ENCODE measurements at places on chromosomes 13 and 19.

GRCh38 chr13:111038887-111039286 is 76.2 kb upstream of the ARHGEF7 start:
- DNase-seq = no peak

GRCh38 chr19:16280306-16280705 is 44.3 kb upstream of the KLF2 start:
- DNase-seq = no peak

DNA sequence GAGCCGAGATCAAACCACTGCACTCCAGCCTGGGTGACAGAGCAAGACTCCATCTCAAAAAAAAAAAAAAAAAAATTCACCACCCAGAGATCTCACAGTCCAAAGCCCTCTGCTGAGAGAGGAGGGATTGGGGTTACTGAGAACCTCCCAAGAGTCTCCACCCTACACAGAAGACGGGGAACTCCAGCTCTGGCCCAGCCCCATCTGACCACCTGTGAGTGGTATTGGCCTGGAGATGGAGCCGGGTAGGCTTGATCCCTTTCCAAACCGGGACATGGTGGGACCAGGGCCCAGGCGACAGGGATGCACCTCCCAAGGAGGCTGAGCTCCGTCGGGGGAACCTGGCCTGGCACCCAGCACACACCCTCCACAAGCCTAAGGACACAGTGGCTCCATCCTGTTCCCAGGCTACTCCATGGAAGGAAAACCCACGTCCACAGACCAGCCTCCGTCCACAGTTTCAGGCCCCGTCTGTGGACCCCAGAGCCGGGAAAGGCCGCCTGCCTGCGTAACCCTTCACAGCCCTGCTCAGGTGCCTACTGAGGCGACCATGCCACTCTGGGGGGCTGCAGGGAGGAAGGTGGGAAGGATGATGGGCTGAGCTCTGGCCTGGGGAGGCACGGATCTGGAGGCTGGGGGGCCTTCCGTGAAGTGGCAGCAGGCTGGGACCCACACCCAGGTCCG is 1.8 kb downstream of the TMEM259 start:
- no peak for DNase-seq

GRCh38 chr13:102401265-102401664 is 583 bp downstream of the FGF14 start:
- DNase-seq = no peak

DNA sequence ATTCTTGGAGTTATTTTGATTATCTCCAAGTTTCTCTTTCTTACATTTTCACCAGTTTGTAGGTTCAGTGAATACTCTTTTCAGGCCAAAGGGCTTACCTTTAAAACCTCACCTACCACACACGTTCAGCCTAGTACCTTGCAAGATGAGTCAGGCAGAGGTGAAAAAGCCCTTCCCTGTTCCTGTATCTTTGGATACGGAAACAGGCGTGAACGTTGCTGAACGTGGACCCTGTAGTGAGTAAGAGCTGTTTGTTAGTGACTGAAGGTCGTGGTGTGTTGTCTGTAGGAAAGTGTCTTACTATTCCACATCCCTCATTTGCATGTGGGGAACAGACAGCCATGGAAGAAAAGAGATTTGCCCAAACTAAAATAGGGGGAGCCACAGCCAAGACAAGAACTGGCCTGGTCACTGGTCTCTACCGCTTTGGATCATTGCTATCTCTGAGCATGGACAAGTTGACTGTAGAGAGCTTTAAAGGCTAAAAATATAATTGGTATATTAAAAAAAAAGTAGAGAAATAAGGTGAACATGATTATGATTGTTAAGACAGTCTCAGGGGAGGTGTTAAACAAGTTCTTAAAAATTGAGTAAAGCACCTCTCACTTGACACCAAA is 3.5 kb downstream of the CEBPG start:
- no peak for DNase-seq

- no peak for DNase-seq
These were observed 2.8 kb downstream of the KCTD15 start for GRCh38 chr19:33799476-33799875.

DNA sequence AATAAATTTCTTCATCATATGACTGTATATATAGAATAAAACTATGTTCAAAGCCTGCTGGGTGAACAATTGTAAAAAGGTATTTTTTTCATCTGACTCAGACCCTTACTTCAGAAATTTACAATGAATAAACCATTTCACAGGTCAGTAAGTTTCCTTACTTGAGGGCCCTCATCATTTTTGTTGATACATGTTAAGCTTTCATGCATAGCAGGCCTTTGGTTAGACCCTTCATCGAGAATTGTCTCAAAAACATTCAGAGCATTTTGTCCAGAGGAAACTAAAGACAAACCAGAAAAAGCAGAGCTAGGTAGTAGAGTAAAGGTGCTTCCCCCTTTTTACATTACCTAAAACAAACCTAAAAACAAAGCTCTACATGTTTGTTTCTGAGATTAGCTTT is 46.2 kb downstream of the FNDC3A start:
- DNase-seq = no peak

GRCh38 chr13:49020328-49020727 is 44.6 kb downstream of the FNDC3A start:
- no peak for DNase-seq

GRCh38 chr13:94997126-94997525 is 284.8 kb upstream of the SOX21 start:
- no peak for DNase-seq

DNA sequence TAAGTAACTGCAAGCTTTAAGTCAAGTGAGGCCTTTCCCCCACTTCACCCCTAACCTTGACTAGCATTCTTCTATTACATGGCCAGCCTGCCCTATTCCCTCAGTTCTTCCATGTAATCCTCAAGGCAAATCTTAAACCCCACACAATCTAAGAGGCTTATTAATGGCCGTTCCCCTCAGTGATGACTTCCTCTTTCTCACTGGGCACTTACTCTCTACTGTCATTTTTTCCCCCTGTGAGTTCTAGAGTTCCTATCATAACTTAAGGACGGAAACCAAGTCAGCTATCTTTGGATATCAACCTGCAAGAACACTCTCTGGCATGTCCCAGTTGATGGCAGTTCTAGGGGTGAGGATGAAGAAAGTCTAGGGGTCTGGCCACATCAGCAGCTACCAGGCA is 131.2 kb downstream of the DCLK1 start:
- no peak for DNase-seq

DNA sequence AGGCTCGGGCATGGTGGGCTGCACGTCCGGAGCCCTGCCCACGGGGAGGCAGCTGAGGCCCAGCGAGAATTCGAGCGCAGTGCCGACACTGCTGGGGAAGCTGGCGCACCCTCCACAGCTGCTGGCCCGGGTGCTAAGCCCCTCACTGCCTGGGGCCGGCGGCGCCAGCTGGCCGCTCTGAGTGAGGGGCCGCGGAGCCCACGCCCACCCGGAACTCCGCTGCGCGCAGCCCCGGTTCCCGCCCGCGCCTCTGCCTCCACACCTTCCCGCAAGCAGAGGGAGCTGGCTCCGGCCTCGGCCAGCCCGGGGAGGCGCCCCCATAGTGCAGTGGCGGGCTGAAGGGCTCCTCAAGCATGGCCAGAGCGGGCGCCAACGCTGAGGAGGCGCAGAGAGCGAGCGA is 2080.4 kb downstream of the PCDH9 start:
- no peak for DNase-seq

- DNase-seq = no peak
These were observed 1.1 kb downstream of the RPL36 start for GRCh38 chr19:5690955-5691821.

GRCh38 chr13:50911081-50911631 is 1.6 kb downstream of the RNASEH2B start:
- DNase-seq = no peak

- DNase-seq = peak; percentile 55
These were observed 50.7 kb upstream of the FRY start for GRCh38 chr13:31980830-31981229.

DNA sequence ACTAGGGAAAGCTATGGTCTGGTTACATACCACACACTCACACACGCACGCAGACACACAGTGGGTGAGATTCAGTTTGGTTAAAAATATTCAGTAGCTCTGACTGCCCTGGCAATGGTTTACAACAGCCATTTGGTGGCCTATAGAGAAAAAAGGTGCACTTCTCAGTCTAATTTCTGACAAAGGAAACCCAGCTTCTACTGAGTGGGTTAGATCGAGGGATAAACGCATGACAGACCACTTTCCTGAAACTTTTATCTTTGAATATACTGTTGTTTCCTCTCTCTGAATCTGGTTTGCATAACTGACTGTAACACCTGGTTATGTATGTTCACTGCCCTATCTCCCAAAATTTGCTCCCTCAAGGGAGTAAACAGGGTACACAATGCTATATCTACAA is 2.5 kb downstream of the LIG4 start:
- DNase-seq = no peak

DNA sequence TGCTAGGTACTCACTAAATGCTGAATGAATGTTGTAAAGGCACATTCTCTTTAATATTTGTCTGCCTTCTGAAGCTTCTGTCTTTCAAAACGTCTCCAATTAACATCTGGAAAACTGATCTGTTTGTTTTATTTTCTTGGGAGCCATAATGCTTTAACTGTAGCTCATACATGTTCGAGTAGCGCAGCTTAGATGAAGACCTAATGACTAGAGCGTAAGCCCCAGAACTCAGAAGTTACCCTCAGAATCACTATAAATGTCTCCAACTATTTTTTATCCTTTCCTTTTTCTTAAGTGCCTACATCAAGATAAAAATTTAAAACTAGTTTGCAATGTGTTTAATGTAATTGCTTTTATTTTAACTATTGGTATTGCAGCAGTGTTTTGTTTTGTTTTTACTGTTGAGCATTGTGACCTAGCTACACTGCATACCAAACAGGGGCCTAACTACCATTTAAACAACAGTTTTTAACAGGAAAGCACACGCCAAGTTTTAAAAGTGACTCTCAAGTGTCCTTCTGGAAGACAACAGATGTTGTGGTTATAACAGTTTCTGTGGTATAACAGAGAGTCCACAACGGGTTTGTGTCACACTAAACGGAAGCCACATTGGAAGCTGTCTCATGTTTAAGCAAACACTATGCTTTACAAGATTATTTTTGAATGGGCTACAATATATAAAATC is 42.0 kb downstream of the MRPL57 start:
- no peak for DNase-seq

GRCh38 chr19:56324436-56324835 is 9.8 kb upstream of the ZSCAN5A start:
- no peak for DNase-seq

DNA sequence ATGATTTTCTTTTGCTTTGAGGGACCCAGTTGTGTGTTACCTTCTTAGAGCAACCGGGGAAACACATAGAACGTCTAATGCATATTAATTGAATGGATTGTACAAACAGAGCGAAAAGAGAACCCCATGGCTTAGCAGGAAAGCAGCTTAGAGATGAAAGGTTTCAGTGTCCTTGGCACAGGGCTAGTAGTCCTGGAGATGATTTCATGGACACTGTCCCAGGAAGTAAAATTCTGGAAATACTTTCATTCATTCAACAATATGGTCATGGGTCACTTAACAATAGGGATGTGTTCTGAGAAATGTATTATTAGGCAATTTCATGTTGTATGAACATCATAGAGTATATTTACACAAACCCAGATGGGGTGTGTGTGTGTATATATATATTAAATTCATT is 9.7 kb upstream of the FUT2 start:
- DNase-seq = no peak

- DNase-seq = peak; percentile 70
These were observed 740 bp downstream of the WDFY2 start for GRCh38 chr13:51584731-51585672.

DNA sequence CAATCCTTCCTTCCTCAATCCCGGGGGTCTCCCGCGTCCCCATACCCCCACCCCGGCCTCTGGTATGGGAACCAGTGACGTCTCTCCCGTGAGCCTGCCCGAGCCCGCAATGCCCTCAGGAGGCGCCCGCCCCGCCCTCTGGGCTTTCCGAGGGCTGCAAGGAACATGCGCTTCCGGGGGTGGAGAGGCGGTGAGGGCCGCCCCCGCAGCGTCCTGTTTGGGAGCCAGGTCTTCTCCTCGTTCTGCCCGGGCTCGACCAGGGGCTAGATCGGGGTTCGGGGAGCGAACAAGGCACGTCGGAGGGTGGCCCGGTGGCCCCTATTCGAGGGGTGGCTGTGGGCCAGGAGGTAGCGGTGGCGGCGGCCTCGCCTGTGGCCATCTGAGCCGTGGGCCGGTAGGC is 6.6 kb upstream of the TEX101 start:
- no peak for DNase-seq

DNA sequence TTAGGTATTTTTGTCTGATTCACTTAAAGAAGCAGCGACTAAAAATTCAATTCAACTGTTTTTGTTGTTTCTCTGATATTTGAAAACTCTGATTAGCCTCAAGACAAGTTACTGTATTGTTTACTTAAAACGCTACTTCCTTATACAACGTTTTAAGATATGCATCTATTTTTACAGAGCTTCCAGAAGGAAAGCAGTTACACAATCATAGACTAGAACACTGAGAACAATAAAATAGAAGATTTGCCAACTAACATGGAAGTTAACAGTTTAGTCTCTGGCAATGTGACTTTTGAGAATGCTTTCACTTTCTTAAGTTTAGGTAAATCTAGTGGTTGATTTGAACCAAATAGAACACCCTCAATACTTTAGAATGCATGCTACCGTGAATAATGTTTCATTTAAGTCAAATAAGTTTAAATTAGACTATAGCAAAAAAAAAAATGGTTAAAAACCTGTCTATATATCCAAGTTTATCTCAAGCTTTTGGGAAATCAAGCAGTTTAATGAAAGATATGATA is 614.8 kb downstream of the DACH1 start:
- DNase-seq = no peak

GRCh38 chr13:105436943-105437342 is 1098.5 kb downstream of the EFNB2 start:
- no peak for DNase-seq

DNA sequence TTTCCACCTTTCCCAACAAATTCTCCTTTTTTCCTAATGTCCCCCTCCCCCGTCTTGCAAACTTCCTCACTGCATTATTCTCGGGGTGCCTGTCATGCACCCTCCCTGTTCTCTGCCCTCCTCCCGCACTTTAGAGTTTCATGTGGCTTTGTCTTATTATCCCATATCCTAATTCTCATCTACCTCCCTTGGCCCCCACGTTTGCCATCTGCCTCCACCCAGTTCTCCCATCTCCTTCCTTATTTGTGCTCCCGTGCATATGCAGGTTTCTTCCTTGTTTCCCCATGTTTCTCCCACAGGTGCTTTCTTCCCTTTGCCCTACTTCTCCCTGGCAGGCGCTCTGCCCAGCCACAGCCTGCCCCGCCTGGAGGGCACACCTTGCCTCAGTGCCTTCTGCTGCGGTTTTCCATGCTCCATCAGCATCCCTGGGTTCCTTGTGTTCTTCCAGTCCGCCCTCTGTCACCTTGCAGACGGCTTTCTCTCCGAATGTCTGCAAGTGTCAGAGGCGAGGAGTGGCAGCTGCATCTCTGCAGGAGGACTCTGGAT is 1.5 kb downstream of the SPATA13 start:
- no peak for DNase-seq

GRCh38 chr19:5035793-5036697 is 67.1 kb downstream of the KDM4B start:
- no peak for DNase-seq

- DNase-seq = no peak
These were observed 21.8 kb downstream of the TSKS start for GRCh38 chr19:49741210-49741844.

- DNase-seq = no peak
These were observed 949 bp downstream of the RAB3A start for GRCh38 chr19:18202778-18203407.

GRCh38 chr13:64540468-64540867 is 2689.7 kb downstream of the PCDH9 start:
- no peak for DNase-seq
